Heart left ventricle (tissue), 16 donors: ENCODE measurements at places on chromosomes 4 and X. TPM values are rescaled to one million over a fixed set of nuclear protein-coding genes. Genes with fewer than 3 reads are reported as not detected.

GRCh38 chrX:14936561-14936960 is 63.3 kb downstream of the MOSPD2 start:
- H3K4me1 ChIP-seq: no peaks in the 10 kb centered on the region
- no peaks in the 10 kb centered on the region for H3K36me3 ChIP-seq
- DNase-seq: no peak
- H3K27me3 ChIP-seq: no peaks in the 10 kb centered on the region
- no peak overlapping the region for H3K4me3 ChIP-seq

GRCh38 chr4:153468587-153468986 is 2.4 kb downstream of the TMEM131L start:
- peak overlapping the region; percentile 86 for H3K4me3 ChIP-seq
- peaks cover 53% of the 10 kb centered on the region for H3K4me1 ChIP-seq
- H3K27me3 ChIP-seq: no peaks in the 10 kb centered on the region
- no peak for DNase-seq

GRCh38 chr4:119207051-119207450 is 5.5 kb upstream of the USP53 start:
- DNase-seq: no peak
- H3K36me3 ChIP-seq: no peaks in the 10 kb centered on the region
- no peaks in the 10 kb centered on the region for H3K27me3 ChIP-seq
- no peak overlapping the region for H3K4me3 ChIP-seq
- H3K27ac ChIP-seq: peak overlapping the region; percentile 71

DNA sequence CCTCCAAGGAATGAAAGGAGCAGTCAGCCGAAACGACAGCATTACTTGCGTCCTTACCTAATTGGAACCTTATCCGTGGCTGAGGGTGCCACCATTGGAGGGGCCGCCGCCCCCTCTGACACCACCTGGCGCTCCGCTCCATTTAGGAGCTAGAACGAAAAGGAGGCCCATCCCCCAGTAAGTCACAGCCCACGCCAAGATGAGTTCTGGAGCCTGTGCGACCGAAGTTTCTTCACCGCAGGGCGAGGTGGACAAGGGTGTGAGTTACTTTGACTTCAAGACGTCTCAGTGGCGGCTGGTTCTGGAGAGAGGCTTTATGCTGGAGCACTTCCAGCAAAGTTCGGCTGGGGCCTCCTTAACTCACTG is 729 bp upstream of the IRF2 start:
- H3K27me3 ChIP-seq: no peaks in the 10 kb centered on the region
- DNase-seq: peak; percentile 66
- H3K4me1 ChIP-seq: peaks cover 35% of the 10 kb centered on the region
- H3K4me3 ChIP-seq: peak overlapping the region; percentile 92
- peak overlapping the region; percentile 98 for H3K27ac ChIP-seq

DNA sequence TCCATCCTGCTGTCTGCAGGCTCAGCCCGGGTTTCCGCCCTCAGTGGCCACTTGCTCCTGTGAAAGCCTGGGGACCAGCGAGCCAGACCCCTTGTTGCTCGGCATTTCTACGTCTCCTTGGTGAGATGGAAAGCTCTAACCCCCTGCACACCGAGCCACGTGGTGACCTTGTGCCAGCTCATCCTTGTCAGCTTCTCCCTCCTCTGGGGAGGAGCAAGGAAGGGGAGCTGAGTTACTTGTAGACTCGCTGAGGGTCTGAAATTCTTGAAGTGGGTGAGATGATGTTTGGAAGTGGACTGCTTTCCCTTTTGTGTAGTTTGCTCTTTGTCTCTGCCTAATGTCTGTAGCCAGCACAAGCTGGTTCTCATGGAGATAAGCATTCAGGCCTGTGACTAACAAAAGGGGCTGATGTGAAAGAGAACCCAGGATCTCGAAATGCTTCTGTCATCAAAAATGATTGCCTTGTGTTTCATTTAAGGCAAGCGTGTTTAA is 29.3 kb downstream of the RGS12 start:
- no peaks in the 10 kb centered on the region for H3K36me3 ChIP-seq
- DNase-seq: no peak

DNA sequence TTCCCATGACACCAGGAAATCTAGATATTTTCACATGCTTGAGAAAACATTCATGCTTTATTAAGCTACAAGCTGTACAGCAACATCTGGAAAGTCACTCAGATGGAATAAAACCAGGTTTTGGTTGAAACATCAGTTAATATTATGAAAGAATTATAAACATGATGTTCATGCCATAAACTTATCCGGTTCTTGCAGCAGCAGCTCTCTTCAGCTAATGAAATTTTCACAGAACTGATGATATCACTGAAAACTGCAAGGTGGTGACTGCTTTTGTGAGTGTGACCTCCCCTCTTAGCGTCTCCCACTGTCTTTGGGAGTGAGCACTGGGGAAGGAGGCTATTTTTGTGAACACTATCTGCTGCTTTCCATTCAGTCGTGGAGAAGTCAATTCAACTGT is 56.9 kb downstream of the ARHGAP10 start:
- no peak for DNase-seq
- no peaks in the 10 kb centered on the region for H3K27me3 ChIP-seq

GRCh38 chr4:14428125-14428524 is 574.2 kb upstream of the CPEB2 start:
- no peak for DNase-seq
- H3K27ac ChIP-seq: no peak overlapping the region
- H3K4me3 ChIP-seq: no peak overlapping the region
- no peaks in the 10 kb centered on the region for H3K4me1 ChIP-seq

The SSX2 gene
- total RNA-seq: not detected

DNA sequence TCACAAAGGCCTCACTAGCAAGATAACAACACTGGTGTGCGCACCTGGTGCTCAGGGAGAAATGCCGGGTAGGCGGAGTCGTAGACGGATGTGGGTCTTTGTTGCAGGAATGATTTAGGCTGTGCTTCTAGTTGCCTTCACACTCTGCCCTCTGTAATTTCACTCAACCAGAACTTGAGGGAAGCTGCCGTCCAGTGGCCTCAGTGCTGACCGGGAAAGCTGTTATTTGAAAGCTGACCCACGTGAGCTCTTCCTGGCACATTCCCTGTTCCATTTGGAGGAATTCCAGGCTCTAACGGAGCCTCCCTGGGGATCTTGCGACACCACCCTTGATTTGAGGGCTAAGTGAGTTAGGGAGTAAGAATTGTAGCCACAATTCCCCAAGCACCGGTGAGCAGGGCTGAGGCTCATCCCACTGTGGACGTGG is 15.9 kb downstream of the SH3TC1 start:
- H3K36me3 ChIP-seq: peaks cover 41% of the 10 kb centered on the region
- no peak for DNase-seq
- no peak overlapping the region for H3K4me3 ChIP-seq
- peaks cover 5% of the 10 kb centered on the region for H3K4me1 ChIP-seq
- no peak overlapping the region for H3K27ac ChIP-seq
- H3K27me3 ChIP-seq: no peaks in the 10 kb centered on the region
